ENCODE measurements at places on chromosomes 12 and 14.

GRCh38 chr12:89657066-89657465 lies 51.6 kb downstream of the ATP2B1 start:
- DNase-seq = no peak

- no peak for DNase-seq
Measured at GRCh38 chr12:31325524-31325875, 450 bp downstream of the SINHCAF start.

GRCh38 chr12:102437511-102437910 lies 42.9 kb downstream of the IGF1 start:
- no peak for DNase-seq

DNA sequence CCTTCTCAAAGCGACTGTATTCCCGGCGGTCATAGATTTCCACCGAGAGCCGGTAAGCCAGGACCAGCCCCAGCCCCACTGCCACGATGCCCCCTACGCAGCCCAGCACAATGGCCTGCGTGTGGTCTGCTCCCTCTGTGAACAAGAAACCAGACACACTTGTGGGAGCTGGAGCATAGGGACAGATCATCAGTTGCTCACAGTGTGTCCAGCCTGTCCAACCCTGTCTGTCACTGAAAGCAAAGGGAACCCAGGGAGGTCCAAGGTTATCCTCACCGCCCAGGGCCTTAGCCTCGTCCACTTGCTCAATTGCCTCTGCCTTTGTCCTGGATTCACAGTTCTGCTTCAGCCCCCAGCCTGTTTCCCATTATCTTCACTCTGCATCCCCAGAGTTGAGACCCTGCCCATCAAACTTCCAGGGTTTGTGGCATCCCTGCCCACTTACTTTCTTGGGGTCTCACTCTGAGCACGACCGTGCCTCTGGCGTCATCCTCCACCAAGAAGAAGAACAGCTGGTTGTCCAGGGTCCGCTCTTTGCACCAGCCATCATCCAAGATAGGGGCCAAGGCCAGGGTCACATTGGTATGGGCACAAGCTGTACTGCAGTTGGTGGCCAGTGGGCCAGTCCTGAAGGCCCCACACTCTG lies 11.3 kb upstream of the CSAD start:
- no peak for DNase-seq

- DNase-seq = no peak
Measured at GRCh38 chr12:27772328-27773049, 7.5 kb upstream of the KLHL42 start.

- DNase-seq = no peak
Measured at GRCh38 chr12:88921890-88922532, 341.7 kb upstream of the KITLG start.

GRCh38 chr12:15939111-15939510 lies 28.0 kb downstream of the DERA start:
- no peak for DNase-seq

GRCh38 chr12:10716277-10716676 lies 6.8 kb downstream of the YBX3 start:
- no peak for DNase-seq
